HFFc6 (cell line): ENCODE measurements at places on chromosomes 5 and 9. TPM values are rescaled to one million over a fixed set of nuclear protein-coding genes. Genes with fewer than 3 reads are reported as not detected.

DNA sequence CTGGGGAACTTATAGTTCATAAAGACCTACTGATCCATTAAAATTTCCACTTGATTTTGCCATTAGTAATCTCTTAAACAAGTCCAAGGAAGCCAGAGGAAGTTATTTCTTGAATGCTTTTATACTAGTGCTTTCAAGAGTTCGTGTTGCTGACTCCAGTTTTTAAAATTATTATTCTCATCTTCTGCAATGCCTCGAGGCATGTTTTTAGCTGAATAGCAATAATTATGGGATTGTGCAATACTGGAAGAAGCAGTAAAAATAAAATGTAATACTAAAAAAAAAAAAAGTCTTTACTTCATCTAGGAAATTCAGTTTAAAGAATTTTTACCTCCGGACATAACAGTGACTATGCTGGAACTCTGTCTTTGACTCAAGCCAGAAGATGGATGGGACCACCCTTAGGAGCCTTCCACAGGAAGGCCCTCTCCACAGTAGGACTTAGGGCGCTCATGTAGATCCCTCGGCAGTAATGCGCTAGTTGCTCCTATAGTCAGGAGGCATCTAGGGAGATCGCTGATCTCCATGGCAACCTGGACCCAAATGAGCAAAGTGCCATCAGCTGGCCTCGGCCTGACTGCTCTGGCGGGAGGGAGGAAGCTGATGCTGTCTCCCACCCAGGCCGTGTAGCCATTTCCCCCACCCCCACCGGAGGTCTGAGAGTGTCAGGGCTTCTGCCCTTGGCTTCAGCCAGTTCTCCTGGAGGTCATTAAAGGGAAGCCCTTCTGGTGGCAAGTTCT, 56.7 kb downstream of the DAPK1 start:
- H3K4me1 ChIP-seq: no peaks in the 10 kb centered on the region
- H3K27me3 ChIP-seq: peaks cover 6% of the 10 kb centered on the region; the same call in 1 of the 2 replicates
- no peak overlapping the region for H3K27ac ChIP-seq
- no peak overlapping the region for H3K4me3 ChIP-seq

- peaks cover 18% of the 10 kb centered on the region for H3K27me3 ChIP-seq
- no peak overlapping the region for H3K4me3 ChIP-seq
- no peaks in the 10 kb centered on the region for H3K4me1 ChIP-seq
- no peaks in the 10 kb centered on the region for H3K36me3 ChIP-seq
Measured at GRCh38 chr5:1190837-1191239, 10.6 kb upstream of the SLC6A19 start.

MARCOL gene
- not detected in 3 replicates for total RNA-seq

SLC1A1 gene
- 0.72 to 1.8 TPM (median 1.3 TPM) in 3 replicates for total RNA-seq

DBH gene
- total RNA-seq: not detected in 3 replicates

GHR gene
- total RNA-seq: 1.3 to 1.8 TPM (median 1.4 TPM) in 3 replicates

TMEM174 gene
- not detected in 3 replicates for total RNA-seq

NXNL2 gene
- total RNA-seq: 5.0 to 8.7 TPM (median 6.8 TPM) in 3 replicates

C5orf58 gene
- not detected in 3 replicates for total RNA-seq

SLC22A4 gene
- 10.2 to 12.1 TPM (median 10.8 TPM) in 3 replicates for total RNA-seq
